Effector memory CD4-positive, alpha-beta T cell (primary cell): ENCODE measurements at places on chromosomes 4 and X.

GRCh38 chr4:150297861-150298474 is 219.7 kb downstream of the DCLK2 start:
- DNase-seq = no peak

- no peak for DNase-seq
Measured at GRCh38 chr4:18052158-18052557, 30.6 kb upstream of the LCORL start.

GRCh38 chrX:106436691-106437090 is 175.1 kb upstream of the RADX start:
- no peak for DNase-seq

DNA sequence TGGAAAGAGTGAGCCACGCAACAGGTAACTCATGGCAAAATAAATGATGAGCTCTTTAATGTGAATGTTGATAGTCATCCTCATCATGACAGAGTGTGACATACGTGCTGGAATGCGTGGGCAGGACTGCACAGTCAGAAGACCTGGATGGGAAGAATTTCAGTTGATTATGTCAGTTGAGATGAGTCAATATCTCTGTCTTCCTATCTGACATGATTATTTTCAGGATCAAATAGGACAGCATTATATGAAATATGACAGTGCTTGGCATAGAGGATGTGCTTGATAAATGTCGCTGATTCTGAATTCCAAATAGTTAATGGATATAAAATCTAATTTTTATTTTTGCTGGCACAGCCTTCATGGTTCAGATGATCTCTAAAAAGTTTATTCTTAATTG is 95.1 kb downstream of the IL15 start:
- no peak for DNase-seq

DNA sequence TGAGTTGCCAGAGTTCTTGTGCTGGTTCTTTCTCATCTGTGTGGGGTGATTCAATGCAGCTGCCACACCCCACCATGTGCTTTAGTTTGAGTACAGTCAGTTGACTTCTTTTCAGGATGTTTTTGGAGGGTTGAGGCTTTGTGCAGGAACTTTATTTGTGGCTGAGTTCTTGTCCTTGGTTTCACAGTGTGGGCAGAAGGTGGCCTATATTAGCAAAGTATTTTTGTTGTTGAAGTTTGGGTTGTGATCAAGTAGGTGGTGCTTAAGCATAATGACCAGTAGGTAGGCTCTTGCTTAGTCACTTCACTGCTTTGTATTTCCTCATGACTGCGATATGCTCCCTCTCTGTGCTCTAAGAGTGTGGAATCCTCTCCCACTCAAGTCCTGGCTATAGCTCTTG is 80.3 kb downstream of the ARHGAP24 start:
- no peak for DNase-seq

- no peak for DNase-seq
Measured at GRCh38 chr4:172362569-172362968, 549.4 kb downstream of the GALNTL6 start.

GRCh38 chr4:114378305-114378903 is 220.2 kb upstream of the UGT8 start:
- DNase-seq = no peak

GRCh38 chr4:4206204-4206603 is 20.5 kb downstream of the OTOP1 start:
- DNase-seq = no peak

- DNase-seq = no peak
Measured at GRCh38 chr4:69523385-69524132, 27.9 kb upstream of the UGT2B4 start.

GRCh38 chr4:78675325-78675724 is 100.8 kb upstream of the BMP2K start:
- no peak for DNase-seq
